Stimulated activated CD8-positive, alpha-beta memory T cell treated with anti-CD3 and anti-CD28 coated beads, Interleukin-4, amount 100 ng/mL, for 1 hour (primary cell): ENCODE measurements at places on chromosomes 2 and 18.

DNA sequence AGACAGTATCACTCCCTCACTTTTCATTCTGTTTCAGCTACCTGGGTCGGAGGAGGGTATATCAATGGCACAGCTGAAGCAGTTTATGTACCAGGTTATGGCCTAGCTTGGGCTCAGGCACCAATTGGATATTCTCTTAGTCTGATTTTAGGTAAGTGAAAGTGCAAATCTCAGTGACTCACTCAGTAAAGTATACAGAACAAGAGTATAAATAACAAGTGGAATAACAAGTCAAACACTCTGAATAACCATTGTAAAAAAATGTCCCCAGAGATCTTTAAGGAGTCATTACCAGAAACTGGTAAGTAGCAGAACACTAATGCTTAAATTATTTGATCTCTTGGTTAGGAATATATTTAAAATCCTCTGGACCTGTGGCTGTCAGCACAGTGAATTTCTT, 5.7 kb downstream of the SLC5A7 start:
- DNase-seq, result no peak

GRCh38 chr2:203582468-203582867, 47.4 kb upstream of the RAPH1 start:
- DNase-seq, result no peak

GRCh38 chr2:15031745-15032240, 399.3 kb downstream of the LRATD1 start:
- DNase-seq, result no peak

DNA sequence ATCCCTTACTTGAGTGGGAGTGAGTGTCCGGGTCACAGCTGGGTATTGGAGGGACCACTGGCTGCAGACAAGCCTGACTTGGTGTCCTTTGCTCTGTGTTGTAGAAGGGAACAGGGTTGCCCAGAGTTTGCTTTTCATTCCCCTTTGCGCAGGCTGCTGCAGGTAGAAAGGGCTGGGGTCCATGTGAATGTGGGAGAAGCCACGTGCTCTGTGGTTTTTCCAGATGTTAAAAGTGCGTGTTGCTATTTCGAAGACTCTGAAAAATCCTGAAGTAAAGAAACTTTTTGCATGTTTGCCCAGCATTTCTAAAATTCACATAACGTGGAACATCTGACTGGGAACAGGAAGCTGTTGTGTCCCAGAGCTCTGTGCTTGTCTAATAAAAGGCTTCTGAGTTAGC, 28.8 kb downstream of the GLI2 start:
- no peak for DNase-seq

GRCh38 chr18:3842844-3843243, 392.9 kb downstream of the TGIF1 start:
- no peak for DNase-seq

DNA sequence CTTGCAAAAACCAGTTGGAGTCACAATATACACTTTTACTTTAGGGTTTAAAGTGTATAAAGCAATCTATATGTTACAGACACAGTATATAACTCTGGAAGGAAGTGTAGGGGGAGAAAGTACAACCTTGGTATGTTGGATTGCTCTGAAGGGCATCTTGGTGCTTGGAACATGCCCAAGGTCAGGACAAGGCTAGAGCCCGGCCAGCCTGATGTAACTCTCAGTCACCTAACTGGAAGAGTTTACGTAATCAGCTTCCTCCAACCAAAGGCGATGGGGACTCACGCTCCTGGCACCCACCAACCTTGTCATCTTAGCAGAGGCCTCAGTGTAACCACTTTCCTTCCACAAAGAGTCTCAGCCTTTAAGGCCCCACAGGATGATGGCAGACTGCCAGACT, 181.1 kb upstream of the ACAA2 start:
- no peak for DNase-seq
